ENCODE measurements at places on chromosomes 3 and 15.

DNA sequence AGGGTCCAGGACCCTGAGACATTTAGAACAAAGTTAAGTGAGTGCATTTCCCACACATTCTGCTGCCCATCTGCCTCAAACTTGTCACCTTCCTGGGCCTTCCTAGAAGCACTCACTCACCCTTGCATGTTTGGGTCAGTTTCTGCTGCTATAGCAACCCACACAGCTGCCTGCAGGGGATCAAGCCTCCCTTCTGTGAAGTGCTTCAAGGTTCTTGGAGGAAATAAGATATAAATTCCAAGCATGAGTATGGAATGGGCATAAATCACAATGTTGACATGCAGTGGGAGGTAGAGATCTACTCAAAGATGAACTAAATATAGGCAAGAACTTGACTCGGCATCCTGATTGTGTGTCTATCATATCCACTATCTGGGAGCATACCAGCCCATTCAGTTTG is 140.4 kb downstream of the SLC9A9 start:
- no peak for DNase-seq

DNA sequence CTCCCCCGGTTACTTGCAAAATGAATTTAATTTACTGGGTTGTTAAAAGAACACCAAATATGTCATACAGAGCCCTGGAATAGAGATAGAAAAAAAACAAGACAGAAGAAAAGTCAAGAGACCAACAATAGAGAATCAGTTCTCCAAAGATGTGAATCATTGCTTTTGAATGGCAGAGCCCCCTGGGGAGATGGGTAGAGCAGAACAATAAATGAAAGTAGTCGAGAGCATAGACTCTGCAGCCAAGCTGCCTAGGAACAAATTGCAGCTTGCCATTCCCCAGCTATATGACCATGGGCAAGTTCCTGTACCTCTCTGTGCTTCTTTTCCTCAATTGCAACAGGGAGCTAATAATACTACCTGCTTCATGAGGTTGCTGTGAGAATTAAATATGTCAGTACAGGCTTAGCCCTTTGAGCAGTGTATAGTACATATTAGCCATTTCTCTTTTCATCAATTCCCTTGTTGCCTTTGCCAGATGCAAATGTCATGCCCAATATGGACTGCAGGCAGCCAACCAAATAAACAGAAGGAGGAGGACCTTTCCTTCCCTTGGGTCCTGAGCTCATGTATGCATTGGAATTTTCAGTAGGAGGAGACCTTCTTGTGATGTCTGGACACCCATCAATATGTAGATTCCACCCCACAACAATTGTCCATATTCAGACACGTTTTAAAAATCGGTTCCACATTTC is 25.0 kb upstream of the BFSP2 start:
- DNase-seq: no peak

DNA sequence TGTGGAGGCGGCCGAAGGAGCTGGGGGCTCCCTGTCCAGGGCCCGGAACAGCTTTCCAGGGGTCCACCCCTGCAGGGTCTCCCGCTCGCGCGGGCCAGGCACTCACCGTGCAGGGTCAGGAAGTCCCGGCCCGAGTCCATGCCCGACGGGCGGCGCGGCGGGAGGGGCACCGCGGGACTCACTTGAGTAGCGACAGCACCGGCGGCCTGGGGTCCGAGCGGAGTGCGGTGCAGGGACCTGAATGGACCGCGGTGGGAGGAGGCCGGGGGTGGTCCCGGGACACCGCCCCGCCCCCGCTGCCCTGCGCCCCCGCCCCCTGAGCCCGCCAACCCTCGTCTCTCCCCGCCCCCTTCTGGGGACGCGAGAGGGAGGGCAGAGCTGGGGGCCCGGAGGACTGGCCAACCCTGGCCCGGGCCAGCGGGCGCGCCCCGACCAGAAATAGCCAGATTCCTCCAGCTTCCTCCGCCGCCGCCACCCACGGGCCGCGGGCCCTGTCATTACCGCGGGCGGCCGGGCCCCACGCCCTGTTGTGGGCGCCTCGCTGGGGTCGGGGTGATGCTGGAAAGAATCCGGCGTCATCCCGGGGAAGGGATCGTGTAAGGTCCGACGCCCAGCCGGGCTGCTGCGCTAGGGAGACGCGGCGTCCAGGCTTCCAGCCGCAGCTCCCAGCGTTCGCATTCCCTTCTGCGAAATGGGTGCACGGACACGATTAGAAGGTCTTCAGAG is at the start of gene PLCD1:
TSS of gene PLCD1 (minus strand) at position 243 of the 726 bp plus-strand sequence. CDS start at position 140, 103 bp downstream.
- DNase-seq: peak; percentile 5

- DNase-seq: no peak
Measured at GRCh38 chr15:25416693-25417092, 22.1 kb downstream of the UBE3A start.

- no peak for DNase-seq
Measured at GRCh38 chr3:134392336-134392983, 18.2 kb upstream of the AMOTL2 start.

GRCh38 chr3:171055336-171056178 is 29.0 kb upstream of the SLC2A2 start:
- DNase-seq: no peak

DNA sequence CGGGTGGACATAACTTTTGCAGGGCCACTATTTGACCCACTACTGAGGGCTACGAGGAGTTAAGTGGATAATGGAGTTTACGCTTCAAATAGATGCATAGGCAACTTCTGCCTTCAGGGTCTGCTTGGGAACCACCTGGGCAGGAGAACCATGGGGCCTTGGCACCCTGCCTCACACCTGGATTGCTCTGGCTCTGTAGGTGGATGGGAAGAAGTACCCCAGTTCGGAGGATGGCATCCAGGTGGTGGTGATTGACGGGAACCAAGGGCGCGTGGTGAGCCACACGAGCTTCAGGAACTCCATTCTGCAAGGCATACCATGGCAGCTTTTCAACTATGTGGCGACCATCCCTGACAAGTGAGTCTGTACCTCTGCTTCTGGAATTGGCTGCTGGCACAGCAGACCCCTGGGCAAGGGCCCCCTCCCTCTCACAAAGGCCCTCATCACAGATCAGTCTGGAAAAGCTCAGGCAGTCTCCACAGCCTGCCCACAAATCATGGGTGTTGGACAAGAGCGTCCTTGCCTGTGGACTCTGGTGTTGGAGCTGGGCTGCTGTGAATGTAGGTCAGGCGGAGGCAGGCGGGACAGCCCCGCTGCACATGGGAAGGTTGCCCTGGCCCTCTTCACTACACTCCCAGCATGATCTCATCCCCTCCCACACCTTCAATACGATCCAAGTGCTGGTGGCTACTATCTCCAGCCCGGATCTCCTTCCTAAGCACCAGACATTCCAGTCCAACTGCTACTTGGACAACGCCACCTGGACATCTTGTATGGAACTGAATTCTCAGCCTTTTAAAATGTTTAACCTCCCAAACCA is 46.7 kb downstream of the MESD start:
- DNase-seq: no peak

DNA sequence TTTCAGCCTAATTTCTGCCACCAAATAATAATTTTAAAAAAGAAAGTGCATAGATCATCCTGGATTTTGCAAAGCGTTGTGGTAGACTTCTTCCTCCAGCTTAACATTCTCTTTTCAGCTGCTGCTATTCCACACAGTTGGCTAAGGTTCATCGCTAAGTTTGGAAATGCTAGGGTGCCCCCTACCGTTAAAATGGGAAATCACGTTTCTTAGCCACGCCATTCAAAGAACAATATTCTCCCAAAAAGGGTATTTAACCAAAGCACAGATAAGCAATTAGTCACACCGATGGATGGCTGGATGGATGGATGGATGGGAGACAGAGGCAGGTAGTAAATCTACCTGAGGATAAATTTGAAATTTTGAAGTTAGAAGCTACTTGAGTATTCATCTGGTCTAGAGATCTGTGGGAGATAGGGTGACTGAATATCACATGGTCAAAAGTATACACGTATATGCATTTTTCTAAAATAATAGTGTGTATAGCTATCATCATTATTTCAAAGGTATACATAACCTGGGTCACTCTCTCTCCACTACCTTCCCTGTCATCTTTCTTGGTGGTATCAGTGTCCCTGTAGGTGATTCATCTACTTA is 67.2 kb downstream of the EFHB start:
- peak; percentile 33 for DNase-seq

DNA sequence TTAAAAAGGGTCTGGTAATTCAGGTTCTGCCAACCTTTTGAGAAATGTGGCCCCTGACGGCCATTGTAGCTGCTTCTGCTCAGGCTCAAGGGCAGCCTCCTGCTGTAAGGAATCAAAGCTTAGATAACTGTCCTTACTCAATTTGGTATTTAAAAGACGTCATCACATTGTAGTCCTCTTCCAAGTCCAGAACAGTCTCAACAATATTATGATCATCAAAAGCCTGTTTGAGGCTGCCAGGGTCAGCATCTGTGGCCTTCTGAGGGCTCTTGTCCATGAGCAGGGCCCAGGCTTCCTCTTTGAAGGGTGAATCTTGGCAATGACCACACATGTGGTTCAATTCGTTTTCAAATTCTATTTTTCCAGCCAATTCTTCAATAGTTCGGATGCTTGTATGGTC is 6.0 kb downstream of the C3orf62 start:
- DNase-seq: no peak

DNA sequence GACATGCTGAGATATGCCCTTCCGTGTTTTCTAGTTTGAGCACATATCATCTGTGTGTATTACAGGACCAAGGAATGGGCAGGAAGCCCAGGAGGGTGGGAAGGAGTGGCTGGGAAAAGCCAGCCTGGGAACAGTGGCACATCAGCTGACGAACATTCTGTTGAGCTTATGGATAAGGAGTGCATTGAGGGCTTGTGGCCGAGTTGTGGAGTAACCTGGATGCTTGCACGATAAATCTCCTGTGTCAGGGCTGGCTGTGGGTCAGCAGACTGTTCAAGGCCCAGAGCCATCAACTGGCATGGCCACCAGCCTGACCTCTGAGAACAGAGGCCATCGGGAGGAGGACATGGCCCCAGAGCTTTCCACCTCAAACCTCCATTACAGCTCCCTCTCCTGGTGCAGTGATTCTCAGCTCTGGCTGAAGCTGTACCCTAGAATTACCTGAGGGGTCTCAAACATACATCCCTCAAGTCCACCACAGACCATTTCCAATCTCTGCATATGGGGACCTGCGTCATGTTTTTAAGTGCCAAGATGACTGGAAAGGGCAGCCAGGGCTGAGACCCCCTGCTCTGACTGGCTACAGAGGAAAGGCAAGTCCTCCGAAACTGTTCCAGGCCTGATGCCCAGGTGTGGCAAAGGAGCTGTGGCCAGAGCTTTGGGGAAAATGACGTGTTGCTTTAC is 4.8 kb upstream of the VILL start:
- DNase-seq: no peak

DNA sequence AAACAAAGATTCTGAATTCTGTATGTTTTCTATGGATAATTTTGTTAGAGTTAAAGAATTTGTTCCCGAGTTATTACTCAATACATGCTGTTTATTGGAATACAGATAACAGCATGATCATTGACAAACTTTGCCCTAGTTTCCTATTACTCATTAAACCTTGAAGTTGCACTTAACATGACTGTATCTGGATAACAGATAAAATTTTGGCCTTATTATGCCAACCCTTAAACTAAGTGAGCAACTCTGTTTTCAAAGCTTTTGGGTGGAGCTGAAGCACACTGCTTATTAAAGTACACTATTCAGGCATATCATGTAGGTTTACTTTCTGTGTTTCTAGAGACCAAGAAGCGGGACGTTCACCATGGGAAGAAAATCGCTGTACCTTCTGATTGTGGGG is at the start of gene AADAC:
TSS of gene AADAC (plus strand) at position 318 of the 400 bp plus-strand sequence. CDS start at position 365, 47 bp downstream.
- DNase-seq: no peak

GRCh38 chr3:120763601-120764000 is 21.1 kb downstream of the GTF2E1 start:
- DNase-seq: no peak

GRCh38 chr15:50380089-50380488 is 25.1 kb upstream of the GABPB1 start:
- DNase-seq: no peak

DNA sequence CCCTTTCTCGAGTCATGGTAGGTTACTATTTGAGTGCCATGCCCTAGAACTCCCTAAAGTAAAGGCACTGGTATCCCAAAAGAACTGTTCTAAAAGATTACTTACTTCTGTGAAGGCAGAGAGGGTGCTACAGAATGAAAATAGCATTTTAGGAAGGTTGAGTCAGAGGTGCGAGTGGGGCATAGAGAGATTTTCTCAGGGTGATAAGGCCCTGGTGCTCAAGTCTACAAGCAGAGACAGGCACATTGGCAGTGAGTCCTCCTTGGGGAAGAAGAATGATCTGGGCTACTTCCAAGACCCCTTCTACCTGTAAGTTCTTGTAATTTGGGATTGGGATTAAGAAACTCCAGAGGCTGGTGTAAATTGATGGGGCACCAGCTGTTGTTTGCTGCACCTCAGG is 96.7 kb downstream of the AKAP13 start:
- no peak for DNase-seq

GRCh38 chr3:197523526-197523925 is 32.2 kb downstream of the BDH1 start:
- no peak for DNase-seq

- DNase-seq: no peak
Measured at GRCh38 chr15:92992720-92993119, 92.6 kb downstream of the CHD2 start.

DNA sequence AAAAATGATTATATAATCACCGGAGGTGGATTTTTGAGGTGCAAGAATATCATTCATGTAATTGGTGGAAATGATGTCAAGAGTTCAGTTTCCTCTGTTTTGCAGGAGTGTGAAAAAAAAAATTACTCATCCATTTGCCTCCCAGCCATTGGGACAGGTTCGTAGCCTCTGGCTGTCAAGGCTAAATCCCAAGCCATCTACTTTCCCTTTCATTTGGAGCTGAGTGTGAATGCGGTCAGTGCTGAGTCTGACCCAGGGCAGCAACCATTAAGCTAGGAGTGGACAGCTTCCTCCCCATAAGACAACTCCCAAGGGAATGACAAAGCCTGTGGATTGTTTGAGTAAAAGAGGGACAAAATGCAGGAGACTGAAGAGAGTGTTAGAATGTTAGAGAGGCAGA is 33.6 kb downstream of the PARP14 start:
- no peak for DNase-seq

GRCh38 chr3:46673151-46674030 is 20.1 kb downstream of the ALS2CL start:
- DNase-seq: no peak

GRCh38 chr15:79339588-79340314 is 28.8 kb downstream of the TMED3 start:
- DNase-seq: no peak

- no peak for DNase-seq
Measured at GRCh38 chr3:179750720-179751328, 98.0 kb downstream of the USP13 start.

- DNase-seq: peak; percentile 87
Measured at GRCh38 chr3:52001443-52001974, 5.8 kb upstream of the RPL29 start.

Data from stimulated activated CD4-positive, alpha-beta T cell treated with anti-CD3 and anti-CD28 coated beads, Interleukin-4, amount 100 ng/mL, for 24 hours (primary cell).